Lung (tissue), 17 donors: ENCODE measurements at places on chromosomes 1 and 21. TPM values are rescaled to one million over a fixed set of nuclear protein-coding genes. Genes with fewer than 3 reads are reported as not detected.
A peak's percentile ranks its signal among the peaks of the same experiment; 100 is the strongest.

DNA sequence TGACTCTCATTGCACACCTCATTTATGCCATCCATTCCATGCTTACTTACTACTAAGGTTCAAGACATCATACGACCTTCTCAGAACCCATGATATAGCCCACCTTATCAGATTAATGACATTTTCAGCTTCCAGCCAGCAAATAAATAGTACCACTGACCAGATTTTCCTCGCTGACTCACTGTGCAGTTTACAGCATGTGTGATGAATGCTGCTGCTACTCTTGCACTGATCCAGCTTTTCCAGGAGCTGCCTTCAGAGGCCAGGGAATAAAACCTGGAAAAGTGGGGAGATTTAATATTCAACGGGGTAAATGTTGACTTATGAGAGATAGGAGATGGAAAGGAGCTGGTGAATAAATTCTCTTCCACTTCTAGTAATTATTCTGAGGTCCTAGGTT, 247.1 kb downstream of the COL11A1 start:
- DNase-seq: no peak

DNA sequence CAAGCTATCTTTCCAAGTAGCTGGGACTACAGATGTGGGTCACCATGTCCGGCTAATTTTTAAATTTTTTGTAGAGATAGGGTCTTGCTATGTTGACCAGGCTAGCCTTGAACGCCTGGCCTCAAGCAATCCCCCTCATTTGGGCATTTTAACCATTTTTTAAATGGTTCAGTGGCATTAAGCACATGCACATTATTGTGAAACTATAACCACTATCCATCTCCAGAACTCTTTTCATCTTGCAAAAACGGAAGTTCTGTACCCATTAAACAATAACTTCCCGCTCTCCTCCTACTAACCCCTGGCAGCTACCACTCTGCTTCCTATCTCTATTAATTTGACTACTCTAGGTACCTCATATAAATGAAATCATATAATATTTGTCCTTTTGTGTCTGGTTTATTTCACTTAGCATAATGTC, 4.8 kb upstream of the IL6R start:
- no peak for DNase-seq

DNA sequence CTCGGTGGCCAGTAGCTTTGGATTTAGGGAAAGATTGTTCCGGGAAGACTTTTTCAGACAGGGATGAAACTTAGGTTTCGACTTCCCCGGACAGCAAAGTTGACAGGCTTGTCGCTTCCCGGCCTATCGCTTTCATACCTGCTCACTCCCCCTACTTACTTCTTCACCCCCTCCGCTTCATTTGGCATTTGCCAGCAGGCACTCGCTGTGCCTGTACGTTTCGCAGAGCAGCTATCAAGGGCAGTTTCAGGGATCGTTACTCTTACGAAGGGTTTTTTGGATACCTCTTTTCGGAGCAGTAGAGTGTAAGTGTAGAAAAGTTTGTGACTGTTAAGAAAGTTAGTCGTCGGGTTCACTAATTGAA, 393 bp downstream of the BLZF1 start:
- DNase-seq: peak; percentile 22

DNA sequence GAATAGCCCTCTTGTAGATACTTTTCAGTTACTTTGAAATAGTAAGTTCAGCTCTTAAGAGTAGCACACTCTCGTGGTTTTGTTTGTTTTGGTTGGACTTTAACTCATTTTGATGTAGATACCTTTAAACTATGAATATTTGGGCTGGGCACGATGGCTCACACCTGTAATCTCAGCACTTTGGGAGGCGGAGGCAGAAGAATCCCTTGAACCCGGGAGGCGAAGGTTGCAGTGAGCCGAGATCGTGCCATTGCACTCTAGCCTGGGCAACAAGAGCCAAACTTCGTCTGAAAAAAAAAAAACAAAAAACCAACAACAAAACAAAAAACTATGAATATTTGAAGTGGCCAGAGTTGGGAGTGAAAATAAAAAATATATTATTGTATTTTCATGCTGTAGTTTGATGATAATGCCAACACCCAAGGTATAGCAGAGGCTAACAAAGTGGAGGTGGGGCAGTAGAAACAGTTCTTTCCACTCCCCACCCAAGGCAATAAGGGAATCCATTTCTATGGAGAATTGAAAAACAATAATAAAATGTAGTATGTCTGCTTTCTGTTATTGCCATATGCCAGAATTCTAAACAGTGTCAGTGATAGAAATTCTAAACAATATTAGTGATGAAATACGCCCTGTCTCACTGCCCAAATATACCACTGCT, 1.7 kb downstream of the ZNF326 start:
- DNase-seq: no peak

DNA sequence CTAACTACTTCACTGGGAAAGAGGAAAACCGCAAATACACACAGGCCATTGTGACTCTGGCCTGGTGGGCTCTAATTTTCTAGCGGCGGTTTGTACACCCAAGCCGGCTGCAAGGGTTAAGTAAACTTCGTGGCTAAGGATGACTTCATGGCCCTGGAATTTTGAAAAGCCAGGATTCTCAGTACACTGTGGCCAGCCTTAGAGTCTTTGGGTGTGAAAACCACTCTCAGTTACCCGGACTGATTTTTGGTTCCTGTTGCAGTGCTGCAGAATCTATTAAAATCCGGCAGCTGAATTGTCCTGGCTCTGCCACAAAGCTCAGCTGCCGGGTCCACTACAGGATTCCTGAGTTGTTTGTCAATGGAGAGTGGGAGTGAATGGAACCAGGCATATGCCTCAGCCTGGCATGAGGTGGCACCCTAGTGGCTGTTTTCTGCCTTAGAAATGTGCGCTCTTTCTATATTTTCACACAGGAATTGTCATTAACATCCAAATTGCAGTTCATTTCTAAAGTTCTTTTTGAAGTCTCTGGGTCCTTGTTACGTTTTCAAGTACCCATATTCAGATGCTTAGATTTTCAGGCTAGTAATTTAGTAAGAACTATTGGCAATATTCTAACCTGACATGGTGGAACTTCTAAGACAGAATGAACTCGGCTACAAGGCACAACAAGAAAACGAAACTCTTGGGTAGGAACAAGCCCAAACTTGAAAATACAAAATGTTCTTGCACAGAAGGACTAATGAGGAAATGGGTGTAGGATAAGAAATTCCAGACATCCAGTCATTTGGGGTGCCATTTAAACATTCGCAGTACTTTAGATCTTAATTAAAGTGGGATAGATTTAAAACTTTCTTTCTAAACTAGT, 255.9 kb downstream of the NFIA start:
- peak; percentile 88 for DNase-seq

DNA sequence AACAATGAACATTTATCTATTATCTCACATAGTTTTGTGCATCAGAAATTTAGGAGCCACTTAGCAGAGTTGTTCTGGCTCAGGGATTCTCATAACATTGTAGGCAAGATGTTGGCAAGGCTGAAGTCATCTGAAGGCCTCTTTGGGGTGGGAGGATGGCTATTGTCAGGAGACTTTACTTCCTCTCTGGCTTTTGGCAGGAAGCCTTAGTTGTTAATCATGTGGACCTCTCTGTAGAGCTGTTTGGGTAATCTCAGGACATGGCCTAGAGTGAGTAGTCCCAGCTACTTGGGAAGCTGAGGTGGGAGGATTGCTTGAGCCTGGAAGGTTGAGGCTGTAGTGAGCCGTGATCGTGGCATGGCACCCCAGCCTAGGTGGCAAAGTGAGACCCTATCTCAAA, 40.2 kb downstream of the RASAL2 start:
- peak; percentile 57 for DNase-seq

GRCh38 chr1:175034775-175035174, 11.6 kb upstream of the MRPS14 start:
- DNase-seq: no peak

DNA sequence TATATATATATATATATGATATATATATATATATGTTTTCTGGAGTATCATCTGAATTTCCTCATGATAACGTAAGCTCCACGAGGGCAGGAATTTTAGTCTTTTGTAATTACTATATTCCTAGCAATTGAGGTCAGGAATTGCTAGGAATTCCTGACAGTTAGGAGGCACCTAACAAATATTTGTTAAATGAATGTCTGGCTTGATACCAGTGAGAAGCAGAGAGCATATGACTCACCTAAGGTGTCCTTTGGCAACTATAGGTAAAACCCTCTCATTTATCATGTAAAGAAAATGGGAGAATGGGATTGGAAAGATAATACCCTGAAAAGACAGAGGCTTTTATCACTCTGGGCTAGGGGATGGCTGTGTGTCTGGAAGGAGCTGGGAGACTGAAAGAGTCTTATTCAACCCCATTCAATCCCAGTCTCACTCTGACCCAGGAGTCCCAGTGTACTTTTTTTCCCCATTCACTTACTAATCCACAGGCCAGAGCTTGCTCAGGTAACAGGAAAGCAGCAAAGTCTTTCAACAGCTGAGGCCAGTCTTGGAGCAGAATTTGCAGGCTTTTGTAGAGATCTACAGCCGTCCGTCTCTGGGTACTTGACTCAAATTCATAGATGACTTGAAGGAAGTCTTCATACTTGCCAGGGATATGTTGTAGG, 71.2 kb downstream of the DAP3 start:
- DNase-seq: no peak

- peak; percentile 76 for DNase-seq
These were observed 12.1 kb downstream of the IL24 start for GRCh38 chr1:206909161-206909882.

DNA sequence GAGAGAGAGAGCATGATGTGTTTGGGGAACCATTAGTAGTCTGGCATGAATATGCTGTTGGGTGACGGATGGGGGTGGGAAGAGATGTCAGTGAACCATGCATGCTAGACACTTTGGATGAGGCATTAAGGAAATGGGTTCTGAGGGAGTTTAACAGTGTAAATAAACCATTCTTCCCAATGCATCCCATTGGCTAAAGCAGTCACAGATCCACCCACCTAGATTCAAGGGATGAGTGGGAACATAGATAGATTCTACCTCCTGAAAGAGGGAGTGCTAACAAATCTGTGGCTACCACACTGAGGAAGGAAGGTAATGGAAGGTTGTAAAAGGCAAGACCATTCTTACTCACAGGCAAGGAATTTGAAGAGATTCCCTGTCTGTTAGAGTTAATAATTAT, 129.8 kb upstream of the CACNA1E start:
- no peak for DNase-seq

DNA sequence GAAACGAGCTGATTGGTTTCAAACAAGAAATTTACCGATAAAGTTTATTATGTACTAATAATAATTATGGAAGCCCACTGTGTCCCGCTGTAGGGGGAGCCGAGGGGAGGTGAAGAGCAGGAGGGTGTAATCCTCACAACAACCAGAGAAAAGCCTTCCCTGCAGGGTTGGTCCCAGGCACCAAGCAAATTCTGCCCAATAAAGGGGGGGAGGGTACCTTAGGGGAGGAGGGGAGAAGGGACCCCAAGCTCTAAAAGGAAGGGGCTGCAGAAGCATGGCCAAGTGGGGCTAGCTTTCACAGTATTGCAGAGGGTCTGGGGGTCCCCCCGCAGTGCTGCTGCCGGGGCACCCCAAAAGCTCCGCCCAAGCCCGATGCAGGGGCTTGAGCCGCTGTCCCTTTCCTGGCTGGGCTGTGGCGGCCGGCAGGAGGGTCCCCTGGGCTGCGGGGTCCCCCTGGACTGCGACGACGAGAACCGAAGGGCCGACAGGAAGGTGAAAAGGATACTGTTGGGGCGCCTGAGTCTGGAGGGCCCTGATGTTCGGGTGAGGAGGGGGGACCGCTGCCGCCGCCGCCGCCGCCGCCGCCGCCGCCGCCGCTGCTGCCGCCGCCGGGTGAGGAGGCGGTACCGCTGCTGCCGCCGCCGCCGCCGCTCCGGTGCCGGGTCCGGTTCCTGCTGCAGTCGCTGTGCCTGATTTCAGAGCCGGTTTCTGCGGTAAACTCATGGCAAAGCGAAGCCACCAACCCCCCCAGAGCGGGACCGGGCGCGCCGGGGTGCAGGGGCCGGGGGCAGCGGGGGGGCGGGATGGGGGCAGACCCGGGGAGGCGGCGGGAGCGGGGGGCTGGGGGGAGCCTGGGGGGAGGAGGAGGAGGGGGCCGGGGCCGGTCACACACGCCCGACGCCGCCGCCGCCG, 771 bp downstream of the EIF4G3 start:
- DNase-seq: peak; percentile 75

DNA sequence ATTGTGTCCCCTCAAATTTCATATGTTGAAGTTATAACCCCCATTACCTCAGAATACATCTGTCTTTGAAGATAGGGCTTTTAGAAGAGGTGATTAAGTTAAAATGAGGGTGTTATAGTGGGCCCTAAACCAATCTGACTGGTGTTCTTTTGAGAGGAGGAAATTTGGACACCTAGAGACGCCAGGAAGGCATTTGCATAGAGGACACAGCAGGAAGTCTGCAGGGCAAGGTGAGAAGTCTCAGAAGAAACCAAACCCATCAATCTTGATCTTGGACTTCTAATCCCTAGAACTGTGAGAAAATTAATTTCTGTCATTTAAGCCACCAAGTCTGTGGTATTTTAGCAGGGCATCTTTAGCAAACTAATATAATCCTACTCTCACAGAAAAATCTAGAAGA, 13.0 kb downstream of the GOLPH3L start:
- DNase-seq: no peak

- DNase-seq: peak; percentile 38
These were observed 213.2 kb downstream of the TNR start for GRCh38 chr1:175530183-175530582.

DNA sequence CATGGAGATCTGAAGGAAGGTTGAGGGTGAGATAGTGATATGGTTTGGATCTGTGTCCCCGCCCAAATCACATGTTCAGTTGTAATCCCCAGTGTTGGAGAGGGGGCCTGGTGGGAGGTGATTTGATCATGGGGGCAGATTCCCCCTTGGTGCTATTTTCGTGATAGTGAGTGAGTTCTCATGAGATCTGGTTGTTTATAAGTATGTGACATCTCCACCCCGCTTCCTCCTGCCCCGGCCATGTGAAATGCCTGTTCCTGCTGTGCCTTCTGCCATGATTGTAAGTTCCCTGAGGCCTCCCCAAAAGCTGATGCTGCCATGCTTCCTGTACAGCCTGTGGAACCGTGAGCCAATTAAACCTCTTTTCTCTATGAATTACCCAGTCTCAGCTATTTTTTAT, 451.9 kb upstream of the VAMP3 start:
- no peak for DNase-seq

GRCh38 chr1:89842567-89843272, 21.9 kb downstream of the LRRC8D start:
- DNase-seq: peak; percentile 75

- DNase-seq: no peak
These were observed 36.1 kb upstream of the ZBTB8A start for GRCh38 chr1:32503153-32503552.

GRCh38 chr1:228471762-228472398, 15.3 kb upstream of the RNF187 start:
- DNase-seq: no peak

ASCL5 gene
- total RNA-seq: not detected

FAM229A gene
- 7.0 TPM for total RNA-seq

TNNI3K gene
- total RNA-seq: not detected

SPATA21 gene
- not detected for total RNA-seq

RIPPLY3 gene
- total RNA-seq: 2.1 TPM

LCE1A gene
- total RNA-seq: not detected

TNFRSF25 gene
- total RNA-seq: 19.8 TPM

SLC1A7 gene
- 0.61 TPM for total RNA-seq
